Fibroblast of skin of back (primary cell): ENCODE measurements at places on chromosomes 4 and X.

DNA sequence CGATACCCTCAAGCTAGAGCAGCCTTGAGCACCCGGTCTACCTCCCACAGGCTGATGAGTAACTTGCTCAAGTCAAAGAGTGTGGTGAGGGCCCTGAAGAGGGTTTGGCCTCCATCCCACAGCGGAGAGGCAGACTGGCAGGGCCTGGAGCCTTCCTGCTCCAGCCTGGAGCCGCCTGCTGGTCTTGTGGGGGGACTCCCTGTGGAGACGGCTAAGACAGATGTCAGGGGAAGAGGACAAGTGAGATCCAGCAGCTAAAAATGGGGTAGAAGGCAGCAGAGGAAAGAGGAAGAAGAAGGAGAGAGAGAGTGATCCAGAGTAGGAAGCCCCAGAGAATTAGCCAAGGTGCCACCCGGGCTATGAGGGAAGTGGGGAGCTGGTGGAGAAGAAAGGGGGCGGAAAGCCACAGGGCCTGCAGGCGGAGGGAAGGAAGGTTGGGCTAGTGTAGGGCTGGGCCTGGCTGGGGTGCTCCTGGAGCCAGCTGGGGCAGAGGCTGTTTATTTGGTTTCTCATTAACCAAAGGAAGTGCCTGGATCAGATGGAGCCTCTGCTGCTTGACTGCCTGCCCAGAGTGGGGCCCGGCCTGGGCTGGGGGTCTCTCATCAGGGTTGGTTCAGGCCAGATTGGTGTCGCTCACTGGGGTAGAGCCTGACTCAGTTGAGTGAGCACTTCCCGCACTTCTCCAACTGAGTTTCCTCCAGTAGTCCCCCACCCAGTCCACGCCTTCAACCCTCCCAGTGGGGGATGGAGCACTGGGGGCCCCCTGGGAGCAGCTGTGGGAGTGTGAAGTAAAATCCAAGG, 14.2 kb downstream of the EFNB1 start:
- peak; percentile 57 for DNase-seq

GRCh38 chrX:670645-671044, 40.1 kb downstream of the SHOX start:
- no peak for DNase-seq

GRCh38 chr4:5708449-5709206, at the start of gene EVC2:
TSS of gene EVC2 (minus strand) at chr4:5708559. CDS start at chr4:5708513, 46 bp downstream.
- DNase-seq = peak; percentile 63

DNA sequence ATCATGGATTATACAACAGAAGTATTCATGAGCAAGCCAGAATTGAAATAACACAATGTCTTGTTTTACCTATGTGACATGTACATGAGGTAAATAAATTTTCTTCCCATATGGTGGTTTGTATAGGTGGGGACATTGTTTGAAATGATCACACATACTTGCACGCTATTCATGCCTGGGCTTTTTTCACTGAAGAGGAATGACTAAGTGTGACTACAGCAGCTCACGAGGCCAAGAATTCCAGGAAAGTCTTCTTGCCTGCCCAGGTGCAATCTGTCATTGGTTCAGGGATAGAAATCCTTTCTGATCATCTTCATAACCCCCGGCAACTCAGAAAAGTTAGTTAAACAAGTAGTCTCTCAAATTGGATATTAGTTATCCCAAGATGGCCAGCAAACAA, 36.3 kb upstream of the AREG start:
- no peak for DNase-seq

- no peak for DNase-seq
Measured at GRCh38 chrX:20388594-20388993, 121.9 kb upstream of the RPS6KA3 start.

- DNase-seq = no peak
Measured at GRCh38 chr4:125331116-125331515, 16.4 kb downstream of the FAT4 start.

- no peak for DNase-seq
Measured at GRCh38 chrX:18542905-18543304, 117.5 kb downstream of the CDKL5 start.

DNA sequence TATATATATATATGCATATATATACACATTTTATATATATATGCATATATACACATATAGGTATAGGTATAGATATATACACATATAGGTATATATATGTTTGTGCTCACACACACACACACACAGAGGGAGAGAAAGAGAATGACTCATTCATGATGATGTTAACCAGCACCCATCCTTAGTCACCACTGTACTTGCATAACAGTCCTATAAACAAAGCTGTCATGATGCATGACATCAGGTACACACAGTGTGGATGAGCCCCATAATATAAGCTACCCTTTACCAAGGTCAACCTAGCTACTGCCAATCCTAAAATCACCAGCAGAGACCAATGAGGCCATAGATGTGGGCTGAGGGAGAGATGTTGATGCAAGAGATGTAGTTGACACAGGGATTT, 1408.0 kb downstream of the RAPGEF2 start:
- DNase-seq = peak; percentile 23

- DNase-seq = no peak
Measured at GRCh38 chr4:79915246-79915645, 157.8 kb downstream of the ANTXR2 start.

DNA sequence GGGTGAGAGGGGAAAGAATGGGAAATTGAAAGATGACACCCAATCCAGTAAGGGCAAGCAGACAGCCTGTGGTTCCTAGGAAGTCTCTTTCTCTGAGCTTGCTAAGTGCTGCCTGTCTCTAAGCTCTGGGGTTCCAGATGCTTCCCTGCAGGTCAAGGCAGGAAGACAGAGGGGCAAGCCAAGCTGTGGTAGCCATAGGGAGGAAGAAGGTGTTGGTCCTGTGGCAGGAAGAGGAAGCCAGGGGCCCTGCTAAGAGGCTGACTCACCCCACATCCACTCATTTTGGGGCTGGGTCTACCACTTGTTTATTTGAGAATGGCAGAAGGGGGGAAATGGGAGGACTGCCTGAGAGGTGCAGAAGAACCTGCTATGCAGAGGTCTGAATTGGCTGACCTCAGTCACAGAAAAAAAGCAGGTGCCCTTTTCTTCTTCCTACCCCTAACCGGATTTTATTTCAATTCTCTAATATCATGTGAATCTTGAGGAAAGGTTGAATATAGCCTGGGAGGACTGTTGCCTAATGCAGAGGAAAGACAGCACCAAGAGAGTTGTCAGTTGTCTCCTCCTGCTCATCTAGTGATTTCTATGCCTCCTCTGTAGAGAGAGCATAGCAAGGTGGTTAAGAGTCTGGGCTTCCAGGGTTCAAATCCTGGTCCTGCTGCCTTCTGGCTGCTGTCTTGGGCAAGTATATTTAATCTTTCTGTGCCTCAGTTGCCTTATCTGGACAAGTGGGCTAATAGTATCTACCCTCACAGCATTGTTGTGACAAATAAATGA, 27.4 kb downstream of the HOPX start:
- no peak for DNase-seq

DNA sequence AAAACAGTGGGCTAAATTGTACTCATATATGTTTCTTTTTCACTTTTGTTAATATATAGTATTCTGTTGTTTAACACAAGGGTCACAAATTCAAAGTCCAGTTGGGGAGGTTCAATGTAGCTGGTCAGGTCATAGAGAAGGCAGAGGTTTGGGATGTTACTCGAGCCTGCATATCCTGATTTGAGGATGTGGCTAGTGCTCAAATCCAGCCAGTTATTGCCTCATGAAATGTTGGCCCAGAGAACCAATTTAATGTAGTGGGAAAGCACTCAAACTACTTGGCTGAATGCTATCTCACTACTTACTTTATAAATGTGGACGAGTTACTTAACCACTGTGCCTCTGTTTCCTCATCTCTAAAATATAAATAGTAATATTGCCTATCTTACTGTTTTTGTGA, 12.5 kb downstream of the USO1 start:
- no peak for DNase-seq

DNA sequence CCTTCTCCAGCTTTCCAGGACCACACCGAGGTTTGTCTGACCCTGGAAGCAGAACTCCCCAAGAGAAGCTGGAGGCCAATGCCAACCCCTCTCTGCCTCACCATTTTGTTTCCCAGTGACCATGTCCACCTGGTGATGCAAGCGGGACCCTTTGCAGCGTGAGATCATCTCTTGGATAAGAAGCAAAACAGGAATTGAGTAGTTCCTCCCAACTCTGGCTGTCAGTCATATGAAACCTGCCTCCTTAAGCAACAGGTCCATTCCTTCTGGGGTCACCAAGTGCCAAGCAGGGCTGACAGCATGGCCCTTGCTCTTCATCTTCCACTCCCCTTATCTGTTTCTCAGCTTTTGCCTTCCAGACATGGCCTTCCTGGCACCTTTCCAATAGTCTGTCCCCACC, 41.3 kb upstream of the MTM1 start:
- DNase-seq = no peak

DNA sequence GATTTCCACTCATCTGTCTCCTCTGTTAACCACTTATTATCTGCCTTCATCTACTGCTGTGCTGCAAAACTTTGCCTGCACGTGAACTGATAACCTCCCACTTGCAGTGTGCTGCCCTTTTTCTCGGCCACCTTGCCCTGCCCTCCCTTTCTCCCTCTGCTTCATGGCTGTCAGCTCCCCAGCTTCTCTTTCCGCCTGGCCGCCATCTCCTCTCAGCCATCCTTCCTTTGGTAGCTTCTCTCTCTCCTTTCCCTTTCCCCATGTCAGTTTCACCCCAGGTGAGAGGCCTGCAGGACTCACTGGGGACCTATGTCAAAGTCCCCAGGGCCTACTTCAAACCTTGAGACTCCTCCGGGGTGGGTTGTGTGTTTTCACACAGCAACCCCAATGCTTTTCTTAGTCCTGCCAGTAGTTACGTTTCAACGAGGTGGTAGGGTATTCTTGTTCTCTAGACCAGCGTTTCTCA, 6.6 kb downstream of the MSL3 start:
- no peak for DNase-seq

DNA sequence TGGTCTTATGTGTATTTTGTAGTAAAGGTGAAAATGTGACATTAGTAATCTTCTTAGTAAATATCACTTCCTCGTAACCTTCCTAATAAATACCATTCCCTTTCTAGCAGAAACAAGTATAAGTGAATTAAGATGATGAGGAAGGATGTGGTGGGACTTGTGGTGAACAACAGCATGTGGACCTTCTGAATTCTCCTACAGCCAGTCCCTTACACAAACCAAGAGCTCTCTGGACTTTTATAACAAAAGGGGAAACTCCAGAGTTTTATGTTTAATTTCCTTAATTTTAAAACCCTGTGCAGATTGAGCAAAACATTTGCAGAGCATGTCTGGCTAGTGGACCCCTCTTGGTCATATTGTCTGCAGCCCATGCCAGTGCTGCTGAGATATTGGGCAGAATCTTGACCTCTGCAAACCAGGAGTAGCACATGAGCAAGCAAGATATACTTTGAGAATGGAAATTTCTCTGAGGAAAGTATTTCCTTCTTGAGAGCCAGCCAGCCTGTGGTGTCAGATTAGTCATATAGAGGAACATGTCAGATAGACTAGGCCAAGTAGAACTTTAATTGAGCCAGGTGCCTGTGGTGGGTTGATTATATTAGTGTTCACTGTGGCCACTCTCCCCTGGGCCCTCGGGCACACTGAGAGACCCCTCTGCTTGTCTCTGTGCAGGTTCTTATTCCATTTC, 328.2 kb downstream of the DKK2 start:
- DNase-seq = peak; percentile 51

DNA sequence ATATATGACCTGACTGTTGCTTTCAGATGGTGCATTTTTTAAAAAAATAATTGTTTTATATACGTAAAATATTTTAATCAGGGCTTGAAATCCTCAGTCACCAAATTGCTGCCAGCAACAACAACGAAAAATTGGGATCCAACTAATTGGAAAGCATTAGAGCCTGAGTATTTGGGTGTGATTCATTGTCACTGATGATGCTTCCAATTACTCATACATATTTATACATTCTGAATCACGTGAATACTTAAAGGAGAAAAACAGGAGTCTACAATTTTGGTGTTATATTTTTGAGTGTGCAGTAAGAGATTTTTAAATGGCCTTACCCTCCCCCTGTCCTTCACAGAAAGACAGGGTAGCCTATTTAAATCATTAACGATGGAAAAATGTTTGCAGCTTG, 765.6 kb upstream of the TENM3 start:
- DNase-seq = no peak

GRCh38 chr4:81665045-81665444, 193.3 kb upstream of the RASGEF1B start:
- no peak for DNase-seq

DNA sequence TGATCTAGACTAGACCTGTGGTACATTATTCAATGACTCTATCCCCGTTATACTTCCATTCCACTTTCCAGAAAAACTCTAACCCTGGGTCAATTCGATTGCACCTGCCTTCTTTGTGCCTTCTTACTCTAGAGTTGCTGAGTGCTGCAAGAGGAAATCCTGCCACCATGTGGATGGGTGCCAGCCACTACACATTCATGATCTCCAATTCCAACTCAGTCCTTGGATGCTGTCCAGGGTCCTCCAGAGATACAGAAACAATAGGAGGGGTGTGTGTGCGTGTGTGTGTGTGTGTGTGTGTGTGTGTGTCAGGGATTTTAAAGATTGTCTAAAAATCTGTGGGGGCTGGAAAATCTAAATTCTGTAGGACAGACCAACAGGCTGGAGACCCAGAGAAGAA, 42.9 kb upstream of the INTS6L start:
- DNase-seq = peak; percentile 56

GRCh38 chr4:72909461-72909860, 160.1 kb downstream of the COX18 start:
- no peak for DNase-seq

GRCh38 chr4:7803992-7804755, 135.5 kb downstream of the AFAP1 start:
- peak; percentile 78 for DNase-seq

DNA sequence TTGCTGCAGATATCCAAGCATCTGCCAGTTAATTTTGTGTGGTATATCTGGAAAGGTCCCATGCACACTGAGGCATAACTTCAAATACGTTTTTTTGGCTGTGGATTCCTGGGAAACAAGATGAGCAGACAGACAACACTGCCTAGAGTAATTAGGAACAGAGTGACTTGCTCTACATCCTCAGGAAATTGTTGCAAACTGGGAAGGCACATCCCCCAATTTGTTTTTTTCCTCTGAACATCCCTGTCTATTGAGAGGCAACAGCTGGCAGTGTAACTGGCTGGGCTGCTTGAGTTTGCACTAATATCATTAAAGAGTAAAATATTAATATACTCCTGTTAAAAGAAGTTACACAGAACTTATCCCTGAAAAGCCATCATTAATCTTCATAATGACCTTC, 207.7 kb upstream of the SLIT2 start:
- no peak for DNase-seq

GRCh38 chrX:6199486-6199885, 29.2 kb downstream of the NLGN4X start:
- DNase-seq = no peak

DNA sequence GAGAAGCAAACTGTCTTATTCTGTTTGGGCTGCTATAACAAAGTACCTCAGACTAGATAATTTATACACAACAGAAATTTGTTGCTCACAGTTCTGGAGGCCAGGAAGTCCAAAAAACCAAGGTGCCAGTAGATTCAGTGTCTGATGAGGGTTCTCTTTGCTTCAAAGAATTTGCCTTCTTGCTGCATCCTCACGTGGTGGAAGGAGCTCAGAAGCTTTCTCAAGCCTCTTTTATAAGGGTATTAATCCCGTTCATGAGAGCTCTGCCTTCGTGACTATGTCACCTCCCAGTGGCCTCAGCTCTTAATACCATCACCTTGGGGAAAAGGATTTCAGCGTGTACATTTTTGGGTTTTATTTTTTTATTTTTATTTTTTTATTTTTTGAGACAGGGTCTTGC, 20.1 kb downstream of the CA5B start:
- DNase-seq = no peak
